ENCODE measurements at places on chromosomes 12 and 14. TPM values are rescaled to one million over a fixed set of nuclear protein-coding genes. Genes with fewer than 3 reads are reported as not detected.

Gene MYH7
- not detected for total RNA-seq

Gene C14orf39
- total RNA-seq, result not detected

Gene SOAT2
- total RNA-seq, result 0.81 TPM

Gene TSPAN19
- not detected for total RNA-seq

Gene CLEC12A
- not detected for total RNA-seq

Gene SERPINA1
- total RNA-seq, result 4.3 TPM

Gene ANGEL1
- total RNA-seq, result 17.0 TPM

Gene HNF1A
- total RNA-seq, result not detected

Gene CTSG
- total RNA-seq, result 0.35 TPM

Gene SLC25A47
- not detected for total RNA-seq

Gene SDS
- total RNA-seq, result not detected

Gene RGS6
- not detected for total RNA-seq
